ENCODE measurements at places on chromosomes 2 and 18.

DNA sequence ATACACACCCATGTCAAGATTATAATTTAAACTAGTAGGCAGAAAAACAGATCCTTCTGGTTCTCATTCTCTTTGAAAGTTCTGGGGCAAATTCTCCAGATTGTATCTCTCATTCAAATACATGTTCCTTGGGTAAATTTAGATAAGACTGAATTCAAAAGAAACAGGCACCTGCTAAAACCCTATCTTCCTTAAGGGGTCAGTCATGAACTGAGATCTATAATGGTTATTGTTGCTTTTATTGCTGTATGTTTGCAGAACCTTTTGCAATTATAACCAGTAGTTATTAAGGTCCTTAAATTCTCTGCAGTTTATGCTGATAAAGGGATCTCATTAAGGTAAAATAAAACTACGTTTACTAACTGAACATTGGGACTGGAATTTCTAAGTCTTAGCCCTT is 83.5 kb downstream of the MYO5B start:
- DNase-seq: no peak

- DNase-seq: no peak
Observed at GRCh38 chr2:160505256-160505655, 11.6 kb upstream of the RBMS1 start.

DNA sequence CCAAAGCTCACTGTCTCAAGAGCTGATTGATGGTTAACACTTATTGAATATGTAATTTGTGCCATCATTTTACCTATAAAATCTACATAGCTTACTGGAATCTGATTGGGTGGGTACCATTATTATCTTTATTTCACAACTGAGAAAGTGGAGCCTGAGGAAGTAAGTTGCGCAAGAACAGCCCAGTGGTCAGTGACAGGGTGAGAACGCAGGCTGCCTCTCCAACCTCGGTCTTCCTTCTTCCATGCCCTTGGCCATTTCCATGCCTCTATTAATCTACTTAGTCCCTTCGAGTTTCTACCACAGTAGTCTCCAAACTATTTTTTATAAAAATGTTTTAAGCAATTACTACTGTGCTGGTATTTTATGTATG is 390.9 kb upstream of the VWC2L start:
- DNase-seq: peak; percentile 5

GRCh38 chr2:57842531-57842930 is 204.1 kb upstream of the VRK2 start:
- peak; percentile 21 for DNase-seq

DNA sequence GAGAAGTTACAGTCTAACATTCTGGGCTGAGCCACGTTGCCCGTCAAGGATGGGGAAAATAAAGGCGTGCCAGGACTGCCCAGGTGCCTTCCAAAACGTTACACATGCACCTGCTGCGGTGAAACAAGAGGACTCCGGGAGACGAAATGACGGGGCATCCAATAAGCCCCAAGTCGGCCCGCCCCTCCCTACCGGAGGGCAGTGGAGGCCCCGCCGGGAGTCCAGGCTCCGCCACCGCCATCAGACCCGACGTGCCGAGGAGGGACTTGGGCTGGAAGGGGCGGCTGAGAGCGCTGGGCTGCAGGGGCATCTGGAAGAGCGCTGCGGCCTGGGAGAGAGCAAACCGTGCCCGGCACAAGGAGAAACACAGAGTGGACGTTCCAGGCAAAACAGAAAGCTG is 112.5 kb upstream of the GPC1 start:
- DNase-seq: no peak

DNA sequence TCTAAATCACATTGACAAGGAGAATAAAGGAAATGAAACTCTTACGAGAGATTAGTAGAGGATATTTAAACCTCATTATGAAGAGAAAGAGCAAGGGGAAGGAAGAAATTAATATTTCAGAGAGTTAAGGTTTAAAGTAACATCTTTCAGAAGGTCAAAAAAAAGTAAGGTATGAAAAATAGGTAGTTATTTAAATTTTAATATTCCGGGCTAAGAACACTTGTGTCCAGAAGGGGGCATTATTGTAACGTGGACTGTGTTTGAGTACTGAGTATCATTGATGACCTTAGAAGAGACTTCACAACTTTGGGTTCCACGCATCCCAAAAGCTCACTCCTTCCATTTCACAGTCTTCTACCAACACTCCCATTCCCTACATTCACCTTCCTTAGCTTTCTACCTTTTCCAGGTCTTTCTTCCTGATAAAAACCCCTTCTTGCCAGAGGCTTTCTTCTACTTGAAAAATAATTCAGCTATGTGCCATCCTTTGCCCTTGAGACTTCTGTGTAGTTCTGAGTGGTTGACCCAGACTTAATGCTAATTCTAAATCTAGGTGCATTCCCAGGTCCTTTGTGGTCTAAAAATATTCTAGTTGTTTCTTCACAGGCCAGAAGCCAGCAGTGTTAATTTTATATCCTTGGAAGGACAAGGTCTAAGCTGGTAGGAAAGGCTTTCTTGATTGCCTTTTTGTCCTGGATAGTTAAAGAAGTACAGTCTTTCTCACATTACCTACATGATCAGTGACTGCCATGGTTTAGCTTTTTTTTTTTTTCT is 16.5 kb downstream of the DYNC1I2 start:
- DNase-seq: peak; percentile 61

- DNase-seq: no peak
Observed at GRCh38 chr18:79935098-79935480, 16.4 kb downstream of the SLC66A2 start.

DNA sequence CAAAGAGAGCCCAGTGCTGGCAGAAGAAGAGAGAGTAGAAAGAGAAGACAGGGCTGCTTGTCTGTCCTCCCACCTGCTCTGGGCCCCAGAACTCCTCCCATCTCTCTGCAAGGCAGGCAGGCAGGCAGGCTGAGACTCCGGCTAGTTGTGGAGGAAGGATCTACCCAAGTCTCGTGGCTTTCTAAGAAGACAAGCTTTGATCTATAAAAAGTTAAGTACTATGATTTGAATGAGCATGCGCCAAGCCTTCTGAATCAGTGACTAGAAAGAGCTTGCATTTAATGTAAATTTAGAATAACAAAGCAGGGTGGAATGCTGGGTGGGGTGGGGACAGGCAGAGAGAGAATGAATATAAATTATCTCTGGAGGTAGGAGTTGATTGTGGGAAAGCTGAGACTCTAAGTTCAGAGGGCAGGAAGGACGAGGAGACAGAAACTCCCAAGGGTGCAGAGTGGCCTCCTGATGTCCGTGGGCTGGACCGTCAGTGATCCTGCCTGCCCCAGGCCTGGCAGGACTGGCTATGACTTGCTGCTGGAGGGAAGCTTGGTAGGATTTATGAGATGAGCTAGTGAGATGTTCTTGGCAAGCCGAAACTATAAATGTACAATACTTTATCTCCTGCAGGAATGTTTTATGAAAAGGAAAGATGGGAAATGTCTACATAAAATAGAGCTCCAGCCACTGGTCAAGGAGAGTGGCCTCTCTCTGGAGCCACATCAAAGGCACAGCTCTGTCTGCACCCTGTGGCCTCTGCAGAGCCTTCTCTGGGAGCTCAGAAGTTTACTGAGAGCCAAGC is 447.5 kb downstream of the TNS1 start:
- DNase-seq: peak; percentile 13

Data from fibroblast of the aortic adventitia (primary cell).